GM06990 (cell line): ENCODE measurements at places on chromosomes 6 and 20.

- no peak for DNase-seq
Measured at GRCh38 chr20:62710886-62711702, 2.5 kb downstream of the NTSR1 start.

DNA sequence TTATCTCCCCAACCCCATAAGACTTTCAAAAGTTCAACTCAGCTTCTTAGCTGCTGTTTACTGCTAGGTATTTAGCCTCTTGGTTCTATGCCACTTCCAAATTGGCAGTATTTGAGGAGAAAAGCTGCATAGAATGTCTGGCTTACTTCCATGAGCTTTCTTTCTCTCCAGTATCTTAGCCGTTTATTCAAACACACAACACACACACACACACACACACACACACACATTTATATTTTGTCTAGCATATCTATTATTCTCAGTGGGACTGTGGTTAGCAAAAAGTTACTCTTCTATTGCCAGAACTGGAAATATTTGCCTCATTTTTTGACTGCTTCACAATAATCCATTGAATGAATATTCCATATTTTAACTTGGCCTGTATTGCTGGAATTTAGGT, 634.2 kb upstream of the IMPG1 start:
- DNase-seq: no peak

GRCh38 chr20:44858606-44859360, 26.7 kb upstream of the YWHAB start:
- DNase-seq: no peak

DNA sequence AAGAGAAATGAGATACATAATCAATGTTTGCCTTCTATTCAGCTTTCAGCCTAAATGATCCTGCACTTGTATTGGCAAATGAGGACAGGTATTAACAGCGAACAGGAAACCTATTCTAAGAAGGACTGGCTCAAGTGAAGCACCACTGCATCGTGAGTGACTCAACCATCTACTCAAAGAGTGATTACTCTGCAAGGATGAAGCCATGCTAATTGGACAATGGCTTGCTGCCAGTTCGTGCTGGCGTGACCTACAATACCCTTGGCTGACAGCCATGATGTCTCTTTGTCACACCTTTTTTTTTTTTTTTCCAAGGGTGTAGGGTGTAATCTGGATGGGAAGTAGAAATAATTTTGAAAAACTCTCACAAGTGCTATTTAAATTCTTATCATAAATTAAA, 104.9 kb downstream of the GJA10 start:
- no peak for DNase-seq

DNA sequence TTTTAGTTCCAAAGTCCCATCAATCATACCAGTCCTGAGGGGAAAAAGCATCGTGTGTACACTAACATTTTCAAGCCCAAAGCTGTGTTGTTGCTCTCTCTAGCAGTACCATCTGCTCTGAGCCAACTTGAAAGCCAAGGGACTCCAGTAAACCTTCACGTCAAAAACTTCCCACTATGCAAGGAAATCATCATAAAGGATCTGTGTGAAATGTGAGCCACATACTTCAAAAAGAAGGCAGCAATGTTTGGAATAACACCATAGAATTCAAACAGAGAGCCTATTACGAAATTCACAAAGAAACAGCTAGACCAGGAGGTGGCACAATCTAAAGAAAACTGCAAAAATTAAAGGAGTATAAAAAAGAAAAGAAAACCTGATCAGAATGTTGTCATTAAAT, 399.8 kb upstream of the EPHA7 start:
- DNase-seq: no peak

DNA sequence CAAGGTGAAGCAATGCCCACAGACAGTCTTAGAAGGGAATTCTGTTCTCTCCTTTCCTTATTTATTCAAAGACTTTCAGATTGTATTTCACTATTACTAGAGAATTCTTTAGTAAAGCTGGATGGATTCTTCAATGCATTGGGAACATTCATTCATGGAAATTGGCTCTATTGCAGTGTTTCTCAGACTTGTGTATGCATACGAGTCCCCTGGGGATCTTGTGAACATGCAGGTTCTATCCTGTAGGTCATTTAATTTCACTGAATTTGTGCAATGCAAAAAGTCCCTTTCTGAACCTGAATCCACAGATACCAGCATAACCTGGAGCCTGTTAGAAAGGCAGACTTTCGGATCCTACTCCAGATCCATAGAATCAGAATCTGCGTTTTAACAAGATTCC, 160.9 kb upstream of the AHI1 start:
- DNase-seq: no peak

GRCh38 chr6:116265041-116265829, 11.4 kb upstream of the TSPYL4 start:
- no peak for DNase-seq

GRCh38 chr6:148580442-148580841, 166.4 kb upstream of the UST start:
- DNase-seq: no peak

DNA sequence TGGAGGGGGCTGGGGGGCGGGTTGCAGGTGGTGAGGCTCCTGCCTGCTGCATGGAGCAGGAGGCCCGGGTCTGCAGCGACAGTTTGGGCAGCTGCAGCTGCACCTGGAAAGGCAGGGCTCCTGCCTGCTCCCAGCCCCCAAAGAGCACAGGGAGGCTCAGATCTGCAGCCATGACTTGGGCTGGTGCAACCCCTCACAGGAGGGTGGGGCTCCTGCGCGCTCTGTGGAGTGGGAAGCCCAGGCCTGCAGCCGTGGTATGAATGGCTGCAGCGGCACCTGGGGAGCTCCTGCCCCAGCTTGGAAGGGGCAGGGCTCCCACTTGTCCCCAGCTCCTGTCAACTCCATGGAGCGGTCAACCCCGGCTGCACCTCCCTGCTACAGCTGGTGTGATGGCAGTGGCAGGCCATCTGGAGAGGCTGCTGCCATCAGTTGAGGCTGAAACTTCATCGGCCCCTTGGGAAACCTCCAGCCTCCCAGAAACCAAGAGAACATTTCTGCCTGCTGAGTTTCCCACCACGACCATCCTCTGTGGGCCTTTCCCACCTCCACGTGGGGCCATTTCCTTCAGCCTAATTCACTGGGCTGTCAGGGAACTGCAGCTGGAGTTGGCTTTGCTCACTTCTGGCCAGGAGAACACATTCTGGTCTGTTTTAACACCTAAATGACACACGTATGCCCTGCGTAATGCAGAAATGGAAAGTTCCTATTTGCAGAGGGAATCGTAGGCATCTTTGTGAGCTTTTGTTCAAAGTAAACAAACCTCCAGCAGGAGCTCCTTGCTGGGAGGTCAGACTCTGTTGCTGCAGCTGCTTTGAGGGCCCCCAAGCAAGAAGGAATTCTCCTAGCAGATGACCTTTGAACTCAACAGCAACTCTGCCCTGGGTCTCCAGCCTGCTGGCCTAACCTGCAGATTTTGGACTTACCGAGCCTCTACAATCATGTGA, 429.0 kb downstream of the PREX1 start:
- DNase-seq: no peak

DNA sequence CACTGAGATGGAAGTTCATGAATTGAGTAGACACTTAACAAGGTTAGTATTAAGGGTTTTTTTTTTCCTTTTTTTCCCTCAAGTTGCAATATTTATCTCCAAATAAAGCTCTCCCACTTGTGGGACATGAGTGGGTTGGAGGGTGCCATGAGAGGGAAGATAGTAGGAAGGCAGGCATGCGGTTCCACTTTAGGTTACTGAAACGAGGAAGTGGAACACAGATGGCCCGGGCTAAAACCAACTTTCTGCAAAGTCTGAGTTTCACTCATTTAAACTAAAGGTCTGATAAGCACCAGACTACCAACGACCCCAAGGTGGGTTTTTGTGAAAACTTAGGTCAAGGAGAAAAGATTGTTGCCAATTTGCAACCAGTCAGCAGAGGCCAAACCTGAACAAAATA, 42.2 kb downstream of the TBC1D7 start:
- no peak for DNase-seq
